ENCODE measurements at places on chromosomes 7 and 10. TPM values are rescaled to one million over a fixed set of nuclear protein-coding genes. Genes with fewer than 3 reads are reported as not detected.

Gene TCERG1L
- 1.5 TPM for polyA plus RNA-seq

Gene C10orf71
- polyA plus RNA-seq = 0.02 TPM

Gene EVX1
- polyA plus RNA-seq = 0.05 TPM

Gene CUZD1
- polyA plus RNA-seq = 3.1 TPM

- no peaks in the 10 kb centered on the region for H3K36me3 ChIP-seq
- H3K4me1 ChIP-seq = no peaks in the 10 kb centered on the region
- no peak overlapping the region for H3K4me3 ChIP-seq
- no peak for DNase-seq
- H3K27ac ChIP-seq = no peak overlapping the region
Observed at GRCh38 chr10:129416956-129417765, 49.9 kb upstream of the MGMT start.

GRCh38 chr7:34338961-34339526 is 319.0 kb upstream of the NPSR1 start:
- H3K27me3 ChIP-seq = no peaks in the 10 kb centered on the region
- H3K36me3 ChIP-seq = no peaks in the 10 kb centered on the region
- no peaks in the 10 kb centered on the region for H3K4me1 ChIP-seq
- no peak overlapping the region for H3K27ac ChIP-seq
- no peak overlapping the region for H3K4me3 ChIP-seq

GRCh38 chr7:151378496-151379192 is 31.2 kb downstream of the WDR86 start:
- no peak overlapping the region for H3K27ac ChIP-seq
- H3K36me3 ChIP-seq = peaks cover 50% of the 10 kb centered on the region
- H3K4me3 ChIP-seq = no peak overlapping the region
- H3K4me1 ChIP-seq = peaks cover 6% of the 10 kb centered on the region
- DNase-seq = no peak
- peaks cover 19% of the 10 kb centered on the region for H3K27me3 ChIP-seq

DNA sequence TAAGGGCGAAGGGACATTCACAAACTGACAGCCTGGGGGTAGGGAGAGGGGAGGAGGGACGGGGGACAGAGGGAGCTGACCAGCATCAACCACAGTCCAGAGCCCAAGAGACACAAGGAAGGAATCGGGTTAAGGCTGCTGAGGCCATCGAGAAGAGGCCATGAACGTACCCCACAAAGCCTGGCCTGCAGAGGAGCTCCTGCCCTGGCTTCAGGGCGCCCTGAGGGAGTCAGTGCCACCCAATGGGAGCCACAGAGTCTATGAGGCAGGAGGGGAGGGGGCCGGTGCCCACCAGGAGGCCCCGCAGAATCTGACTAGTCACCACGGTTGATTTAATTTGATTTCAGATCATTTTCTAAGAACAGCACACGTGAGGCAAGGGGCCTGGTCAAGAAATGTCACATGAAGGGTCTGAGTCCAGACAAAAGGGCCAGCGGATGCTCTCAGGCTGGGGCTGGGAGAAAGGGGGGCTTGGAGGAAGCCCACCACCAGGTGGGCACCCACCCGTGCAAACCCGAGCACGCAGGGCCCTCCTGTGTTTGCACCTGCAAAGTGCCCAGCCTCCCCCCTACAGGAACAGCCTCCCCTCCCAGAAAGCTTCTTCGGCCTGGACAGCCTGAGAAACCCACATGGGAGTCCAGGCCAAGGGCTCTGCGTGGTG is 40.4 kb downstream of the CAMK2B start:
- H3K4me1 ChIP-seq = no peaks in the 10 kb centered on the region
- H3K4me3 ChIP-seq = no peak overlapping the region
- no peak for DNase-seq
- H3K27me3 ChIP-seq = peaks cover 8% of the 10 kb centered on the region
- no peak overlapping the region for H3K27ac ChIP-seq
- no peaks in the 10 kb centered on the region for H3K36me3 ChIP-seq

DNA sequence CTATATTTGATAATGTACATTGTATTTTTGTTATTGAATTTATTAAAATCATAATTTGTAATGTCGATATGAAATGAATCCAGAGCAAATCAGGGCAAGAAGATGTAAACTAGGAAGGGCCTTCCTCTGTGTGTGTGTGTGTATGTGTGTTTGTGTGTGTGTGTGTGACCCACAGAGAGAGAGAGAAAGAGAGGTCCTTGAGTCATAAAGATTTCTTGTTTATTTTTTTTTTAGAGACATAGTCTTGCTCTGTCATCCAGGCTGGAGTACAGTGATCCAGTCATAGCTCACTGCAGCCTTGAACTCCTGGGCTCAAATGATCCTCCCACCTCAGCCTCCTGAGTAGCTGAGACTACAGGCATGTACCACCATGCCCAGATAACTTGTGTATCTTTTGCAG is 50.7 kb downstream of the INPP5F start:
- no peaks in the 10 kb centered on the region for H3K27me3 ChIP-seq
- no peak for DNase-seq
- no peaks in the 10 kb centered on the region for H3K4me1 ChIP-seq
- no peak overlapping the region for H3K27ac ChIP-seq
- no peaks in the 10 kb centered on the region for H3K36me3 ChIP-seq

DNA sequence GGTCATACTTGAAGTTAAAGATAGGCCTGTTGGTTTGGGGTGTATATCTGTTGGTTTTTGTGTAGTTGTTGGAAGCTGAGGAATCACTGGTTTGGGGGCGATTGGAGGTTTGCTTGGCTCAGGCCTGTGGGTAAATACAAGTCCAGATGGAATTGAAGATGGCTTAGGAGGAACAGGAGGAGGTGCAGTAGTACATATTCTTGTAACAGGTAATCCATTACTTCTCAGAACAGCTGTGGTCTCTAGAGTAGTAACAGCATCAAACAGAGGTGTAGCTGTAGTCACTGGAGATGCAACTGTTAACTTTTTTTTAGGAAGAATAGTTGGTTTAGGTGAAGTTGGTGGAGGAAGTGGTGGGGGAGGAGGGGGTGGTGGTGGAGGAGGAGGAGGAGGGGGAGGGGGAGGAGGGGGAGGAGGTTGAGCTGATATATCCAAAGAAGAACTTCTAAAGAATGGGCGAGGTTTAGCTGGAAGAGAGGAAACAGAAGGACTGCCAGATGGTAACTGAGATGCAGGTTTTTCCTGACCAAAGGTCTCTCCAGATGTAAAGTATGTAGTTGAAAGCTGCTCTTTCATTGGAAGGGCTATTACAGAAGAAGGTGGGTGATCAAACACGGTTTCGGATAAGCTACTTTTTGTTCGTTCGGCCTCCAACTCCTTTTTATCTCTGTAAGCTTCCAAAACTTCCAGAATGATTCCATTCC is 209.2 kb downstream of the PCLO start:
- no peaks in the 10 kb centered on the region for H3K4me1 ChIP-seq
- H3K27ac ChIP-seq = no peak overlapping the region
- no peak for DNase-seq
- no peaks in the 10 kb centered on the region for H3K27me3 ChIP-seq
- no peak overlapping the region for H3K4me3 ChIP-seq

- no peaks in the 10 kb centered on the region for H3K4me1 ChIP-seq
- H3K27ac ChIP-seq = no peak overlapping the region
- H3K27me3 ChIP-seq = no peaks in the 10 kb centered on the region
- DNase-seq = no peak
Observed at GRCh38 chr7:26691886-26692285, 172.5 kb downstream of the SKAP2 start.

DNA sequence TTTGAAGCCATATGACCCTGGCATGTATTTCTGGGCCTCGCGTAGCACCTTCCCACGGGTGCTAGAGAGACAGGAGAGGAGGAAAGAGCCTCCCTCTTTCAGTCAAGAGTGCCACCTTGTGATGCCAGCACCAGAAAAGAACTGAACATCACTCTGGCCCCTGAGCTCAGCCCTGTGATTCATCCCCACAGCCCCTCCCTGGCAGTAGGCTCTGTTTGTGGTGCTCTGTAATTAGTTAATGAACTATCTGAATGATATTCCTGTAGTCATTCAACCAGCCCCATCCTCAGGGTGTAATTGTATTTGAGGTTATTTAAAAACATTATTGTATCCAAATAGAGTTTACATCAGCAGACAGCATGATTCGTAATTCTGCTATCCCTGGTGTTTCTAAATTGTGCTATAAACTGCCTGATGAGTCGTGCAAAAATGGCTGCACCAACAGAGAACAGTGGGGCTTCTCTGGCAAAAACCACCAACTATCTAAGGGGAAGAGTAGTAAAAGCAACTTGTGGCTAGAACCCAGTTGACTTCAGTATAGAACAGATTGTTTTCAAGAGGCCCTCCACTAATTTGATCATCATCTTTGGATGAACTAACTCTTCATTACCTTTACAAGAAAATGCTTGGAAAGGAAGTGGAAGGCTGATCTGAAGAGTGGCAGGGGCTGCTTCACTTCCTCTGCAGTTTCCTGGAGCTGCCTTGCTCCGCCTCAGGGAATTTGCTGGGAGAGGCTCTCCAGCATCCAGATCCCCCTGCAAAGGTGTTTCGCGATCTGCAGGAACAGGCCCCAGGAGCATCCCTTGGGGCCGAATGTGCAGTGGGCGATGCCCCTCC is 23.7 kb upstream of the TIAL1 start:
- H3K4me3 ChIP-seq = no peak overlapping the region
- no peaks in the 10 kb centered on the region for H3K36me3 ChIP-seq
- H3K4me1 ChIP-seq = peaks cover 11% of the 10 kb centered on the region
- H3K27me3 ChIP-seq = no peaks in the 10 kb centered on the region

- no peak overlapping the region for H3K4me3 ChIP-seq
- H3K27ac ChIP-seq = no peak overlapping the region
- no peaks in the 10 kb centered on the region for H3K4me1 ChIP-seq
- no peak for DNase-seq
Observed at GRCh38 chr10:117900280-117900679, 146.5 kb downstream of the RAB11FIP2 start.

DNA sequence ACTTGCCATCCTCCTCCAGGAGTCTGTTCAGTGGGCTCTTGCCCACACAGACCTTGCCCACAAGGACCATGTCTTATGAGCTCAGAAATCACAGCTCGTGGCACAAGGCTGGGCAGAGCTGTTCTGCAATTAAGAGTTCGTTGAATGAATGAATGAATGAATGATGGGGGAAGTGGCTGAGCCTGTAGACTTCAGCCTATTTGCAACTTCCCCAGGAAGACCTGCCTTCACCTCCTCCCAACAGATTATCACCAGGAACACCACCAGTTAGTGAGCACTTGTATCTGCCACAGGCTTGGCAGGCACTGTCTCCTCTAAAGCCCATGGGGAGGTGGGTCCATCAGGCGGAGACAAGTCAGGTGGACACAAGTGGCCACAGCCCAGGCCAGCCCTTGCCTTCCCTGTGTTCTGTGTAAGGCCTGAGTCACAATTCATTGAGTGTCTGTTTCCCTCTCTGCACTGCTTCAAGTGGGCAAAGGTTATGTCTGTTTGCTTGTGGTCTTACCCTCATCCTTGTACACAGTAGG is 1.8 kb upstream of the FGF8 start:
- H3K4me3 ChIP-seq = no peak overlapping the region
- H3K4me1 ChIP-seq = peaks cover 12% of the 10 kb centered on the region
- DNase-seq = no peak
- no peak overlapping the region for H3K27ac ChIP-seq

- DNase-seq = no peak
- no peak overlapping the region for H3K4me3 ChIP-seq
- no peaks in the 10 kb centered on the region for H3K4me1 ChIP-seq
- no peaks in the 10 kb centered on the region for H3K27me3 ChIP-seq
Observed at GRCh38 chr7:64628721-64629120, 37.2 kb upstream of the ZNF107 start.

DNA sequence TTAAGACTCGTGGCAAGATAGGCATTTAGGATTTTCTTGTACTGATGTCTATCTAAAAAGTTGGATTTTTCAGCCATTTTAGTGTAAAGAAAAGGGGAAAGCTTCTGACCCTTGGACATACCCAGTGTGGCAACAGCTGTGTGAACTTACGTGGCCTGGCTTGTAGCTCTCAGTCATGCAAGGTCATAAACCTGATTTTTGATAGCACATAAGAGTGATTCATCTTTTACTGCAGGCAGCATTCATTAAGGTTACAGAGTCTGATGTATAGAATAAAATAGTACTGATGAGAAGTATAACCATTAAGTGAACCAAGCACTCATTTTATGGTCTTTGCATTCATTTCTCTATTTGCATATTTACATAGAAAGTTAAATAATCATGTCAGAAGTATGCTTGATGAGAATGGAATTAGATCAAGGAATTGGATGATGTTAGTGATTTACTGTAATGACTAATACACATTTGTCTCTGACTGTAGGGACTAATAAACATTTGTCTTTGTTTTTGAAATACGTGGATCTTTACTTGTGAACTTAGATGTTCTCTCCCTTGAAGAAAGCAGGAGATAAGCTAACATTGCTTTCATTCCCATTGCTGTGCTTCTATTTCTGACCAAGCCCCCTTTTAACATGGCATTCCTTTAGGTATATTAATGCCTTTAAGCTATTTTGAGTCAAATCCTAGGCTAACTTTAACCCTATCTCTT is 88.2 kb downstream of the GSDME start:
- no peaks in the 10 kb centered on the region for H3K4me1 ChIP-seq
- H3K27ac ChIP-seq = no peak overlapping the region
- H3K4me3 ChIP-seq = no peak overlapping the region
- DNase-seq = no peak
- H3K36me3 ChIP-seq = no peaks in the 10 kb centered on the region
- H3K27me3 ChIP-seq = no peaks in the 10 kb centered on the region

DNA sequence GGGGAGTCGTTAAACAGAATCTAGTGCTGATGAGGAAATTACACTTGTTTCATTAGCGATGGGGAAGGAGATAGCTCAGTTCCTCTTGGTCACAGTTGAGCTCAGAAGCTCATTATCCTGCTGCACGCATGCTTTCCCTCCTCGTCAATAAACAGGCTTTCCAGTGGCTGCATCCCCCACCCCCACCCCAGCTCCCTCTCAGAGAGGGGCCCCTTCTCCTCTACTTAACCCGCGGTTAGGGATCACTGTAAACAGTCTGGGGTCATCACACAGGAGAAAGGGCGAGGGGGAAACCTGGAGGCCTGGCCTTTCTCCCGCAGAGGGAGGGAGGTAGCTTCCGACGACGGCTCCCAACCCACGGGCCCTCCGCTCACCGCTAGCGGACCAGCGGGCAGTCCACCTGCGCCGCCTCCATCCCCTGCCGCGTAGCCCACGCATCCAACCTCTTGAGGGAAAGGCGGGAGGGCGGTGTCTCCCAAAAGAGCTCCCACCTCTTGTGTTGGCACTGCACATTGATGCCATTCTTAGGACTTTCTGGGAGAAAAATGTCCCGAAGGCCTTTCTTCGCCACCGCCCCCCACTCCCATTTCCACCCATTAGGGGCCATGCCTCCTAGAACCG is 80.8 kb downstream of the PAX2 start:
- H3K4me3 ChIP-seq = no peak overlapping the region
- no peak for DNase-seq
- H3K4me1 ChIP-seq = peaks cover 13% of the 10 kb centered on the region

DNA sequence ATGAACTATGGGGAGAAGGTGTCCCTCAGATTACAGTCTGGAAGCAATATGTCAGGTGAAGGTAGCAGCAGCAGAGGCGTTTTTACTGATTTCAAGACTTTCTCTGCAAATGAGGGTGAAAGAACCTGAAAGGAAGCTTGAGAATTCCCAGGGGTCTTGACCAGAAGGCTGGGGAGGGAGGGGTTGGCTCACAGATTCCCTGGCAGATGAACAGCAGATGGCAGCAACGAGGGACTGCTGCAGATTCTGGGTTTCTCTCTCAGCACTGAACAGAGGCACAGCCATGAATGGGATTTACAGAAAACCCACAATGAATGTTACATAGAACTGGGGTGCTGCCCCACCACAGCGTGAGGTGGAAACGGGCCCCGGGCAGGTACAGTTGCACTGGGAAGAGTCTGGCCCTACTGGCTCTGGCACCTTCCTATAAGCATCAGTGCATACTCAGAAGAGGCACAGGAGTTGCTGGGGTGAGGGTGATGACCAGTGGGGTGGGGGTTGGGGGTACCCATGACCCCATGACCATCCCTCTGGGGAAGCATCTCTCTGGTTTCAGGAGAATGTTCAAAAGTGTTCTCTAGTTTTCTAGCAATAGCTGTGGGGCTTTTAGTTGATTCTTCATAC is 317.8 kb downstream of the SH2D4B start:
- no peaks in the 10 kb centered on the region for H3K4me1 ChIP-seq
- no peaks in the 10 kb centered on the region for H3K27me3 ChIP-seq
- H3K4me3 ChIP-seq = no peak overlapping the region
- H3K36me3 ChIP-seq = no peaks in the 10 kb centered on the region
- no peak overlapping the region for H3K27ac ChIP-seq

Data from thymus (tissue), 14 donors.